ENCODE measurements at places on chromosomes 4 and X. TPM values are rescaled to one million over a fixed set of nuclear protein-coding genes. Genes with fewer than 3 reads are reported as not detected.

Gene AFP
- not detected for total RNA-seq

Gene POU4F2
- not detected for total RNA-seq

Gene MAGEC3
- total RNA-seq = not detected

Gene ADH7
- total RNA-seq = not detected

Gene FAM149A
- 0.44 TPM for total RNA-seq

Gene GPR34
- 0.12 TPM for total RNA-seq

Gene LUZP4
- not detected for total RNA-seq

Gene GC
- not detected for total RNA-seq

Gene GASK1B
- not detected for total RNA-seq

Gene NPY2R
- total RNA-seq = not detected

Gene HERC6
- 7.3 TPM for total RNA-seq

Gene RRH
- total RNA-seq = not detected

Gene RTL5
- total RNA-seq = 0.14 TPM

Gene H2BW2
- total RNA-seq = not detected

Gene VCX3B
- total RNA-seq = not detected

Gene FGF5
- not detected for total RNA-seq

Gene FAAH2
- 8.1 TPM for total RNA-seq

Gene SYTL5
- total RNA-seq = not detected

Gene SSX4B
- not detected for total RNA-seq

Gene PLP1
- total RNA-seq = not detected

Gene TMEM255A
- total RNA-seq = not detected

Gene MXRA5
- total RNA-seq = not detected

Gene TMEM129
- total RNA-seq = 14.6 TPM
